ENCODE measurements at places on chromosomes 4 and X.

DNA sequence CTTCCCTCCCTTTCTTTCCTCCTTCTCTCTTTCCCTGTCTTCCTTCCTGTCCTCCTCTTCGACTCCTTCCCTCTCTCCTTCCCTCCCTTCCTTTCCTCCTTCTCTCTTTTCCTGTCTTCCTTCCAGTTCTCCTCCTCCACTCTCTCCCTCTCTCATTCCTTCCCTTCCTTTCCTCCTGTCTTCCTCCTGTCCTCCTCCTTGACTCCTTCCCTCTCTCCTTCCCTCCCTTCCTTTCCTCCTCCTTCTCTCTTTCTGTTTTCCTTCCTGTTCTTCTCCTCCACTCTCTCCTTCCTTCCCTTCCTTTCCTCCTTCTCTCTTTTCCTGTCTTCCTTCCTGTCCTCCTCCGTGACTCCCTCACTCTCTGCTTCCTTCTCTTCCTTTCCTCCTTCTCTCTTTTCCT is 5.3 kb upstream of the PUDP start:
- no peak for DNase-seq

DNA sequence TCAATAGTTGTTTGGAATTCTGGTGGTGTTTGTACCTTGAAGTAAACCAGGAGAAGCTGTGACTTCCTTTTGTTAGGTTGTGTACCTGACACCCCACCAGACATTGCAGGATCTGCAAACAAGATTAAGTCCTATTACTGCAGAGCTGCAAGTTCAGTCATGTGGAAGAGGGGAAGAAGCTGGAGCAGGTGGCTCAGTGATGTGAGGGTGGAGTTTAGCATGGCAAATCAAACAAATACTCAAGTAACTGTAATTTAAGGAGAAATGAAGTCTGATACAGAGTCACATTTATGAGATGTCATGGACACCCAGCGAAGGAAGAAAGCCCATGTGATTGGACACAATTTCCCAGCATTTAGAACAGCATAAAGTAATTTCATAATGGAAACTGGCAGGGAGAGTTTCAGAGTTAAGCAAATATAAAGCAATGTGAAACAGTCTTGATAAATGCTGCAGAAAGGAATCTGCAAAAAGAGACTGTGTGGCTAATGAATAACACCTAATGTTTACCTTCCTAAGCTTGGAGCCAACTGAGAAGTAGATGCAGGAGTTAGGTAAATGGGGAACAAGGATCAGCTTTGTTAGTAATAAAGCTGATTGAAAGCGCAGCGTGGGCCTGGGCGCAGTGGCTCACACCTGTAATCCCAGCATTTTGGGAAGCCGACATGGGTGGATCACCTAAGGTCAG is 249.1 kb downstream of the GBA3 start:
- no peak for DNase-seq

DNA sequence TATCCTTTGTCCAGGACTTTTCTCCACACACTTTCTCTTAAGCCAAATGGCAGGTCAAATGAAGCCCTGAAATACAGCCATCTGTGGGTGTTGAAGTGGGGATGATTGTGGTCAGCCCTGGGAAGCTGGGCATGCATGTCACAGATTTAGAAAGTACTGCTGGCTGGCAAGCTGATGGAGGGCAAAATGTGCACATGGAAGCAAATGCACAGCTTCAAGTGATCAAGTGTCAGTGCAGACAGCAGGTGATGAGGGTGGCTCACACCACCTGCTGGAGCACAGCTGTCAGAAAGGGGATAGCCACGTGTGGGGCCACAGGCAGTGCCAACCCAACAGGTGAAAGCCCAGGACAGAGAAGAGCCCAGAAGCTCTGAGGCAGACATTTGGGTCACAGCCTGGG is 40.3 kb upstream of the ATXN3L start:
- DNase-seq, result no peak

DNA sequence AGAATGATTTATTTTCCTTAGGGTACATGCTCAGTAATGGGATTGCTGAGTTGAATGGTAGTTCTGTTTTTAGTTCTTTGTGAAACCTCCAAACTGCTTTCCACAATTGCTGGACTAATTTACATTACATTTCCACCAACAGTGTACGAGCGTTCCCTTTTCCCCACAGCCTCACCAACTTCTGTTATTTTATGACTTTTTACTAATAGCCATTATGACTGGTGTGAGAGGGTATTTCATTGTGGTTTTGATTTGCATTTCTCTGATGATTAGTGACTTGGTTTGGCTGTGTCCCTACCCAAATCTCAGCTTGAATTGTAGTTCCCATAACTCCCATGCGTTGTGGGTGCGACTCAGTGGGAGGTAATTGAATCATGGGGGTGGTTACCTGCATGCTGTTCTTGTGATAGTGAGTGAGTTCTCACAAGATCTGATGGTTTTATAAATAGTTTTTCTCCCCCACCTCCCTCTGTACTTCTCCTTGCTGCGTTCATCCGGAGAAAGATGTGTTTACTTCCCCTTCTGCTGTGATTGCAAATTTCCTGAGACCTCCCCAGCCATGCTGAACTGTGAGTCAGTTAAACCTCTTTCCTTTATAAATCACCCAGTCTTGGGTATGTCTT is 95.1 kb downstream of the GBA3 start:
- DNase-seq, result no peak

DNA sequence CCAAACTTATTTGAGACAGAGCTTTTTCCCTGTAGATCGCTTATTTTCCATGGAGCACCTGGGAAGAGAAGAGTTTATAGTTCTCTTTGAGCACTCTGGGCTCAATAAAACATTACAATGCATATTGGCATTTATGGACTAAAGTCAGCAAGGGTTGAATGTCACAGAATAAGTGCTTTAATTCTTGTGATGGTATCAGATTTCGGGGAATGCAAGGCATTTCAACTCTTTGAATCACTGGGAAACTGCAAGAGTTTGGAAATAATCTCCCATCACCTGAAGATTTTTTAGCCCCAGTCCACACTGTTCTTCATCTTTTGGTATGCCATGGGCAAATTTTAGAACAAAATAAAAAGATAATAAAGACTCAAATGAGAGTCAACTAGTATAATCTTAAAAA is 111.5 kb upstream of the WDFY3 start:
- no peak for DNase-seq

GRCh38 chrX:119411959-119412358 is 12.8 kb downstream of the SLC25A43 start:
- no peak for DNase-seq

DNA sequence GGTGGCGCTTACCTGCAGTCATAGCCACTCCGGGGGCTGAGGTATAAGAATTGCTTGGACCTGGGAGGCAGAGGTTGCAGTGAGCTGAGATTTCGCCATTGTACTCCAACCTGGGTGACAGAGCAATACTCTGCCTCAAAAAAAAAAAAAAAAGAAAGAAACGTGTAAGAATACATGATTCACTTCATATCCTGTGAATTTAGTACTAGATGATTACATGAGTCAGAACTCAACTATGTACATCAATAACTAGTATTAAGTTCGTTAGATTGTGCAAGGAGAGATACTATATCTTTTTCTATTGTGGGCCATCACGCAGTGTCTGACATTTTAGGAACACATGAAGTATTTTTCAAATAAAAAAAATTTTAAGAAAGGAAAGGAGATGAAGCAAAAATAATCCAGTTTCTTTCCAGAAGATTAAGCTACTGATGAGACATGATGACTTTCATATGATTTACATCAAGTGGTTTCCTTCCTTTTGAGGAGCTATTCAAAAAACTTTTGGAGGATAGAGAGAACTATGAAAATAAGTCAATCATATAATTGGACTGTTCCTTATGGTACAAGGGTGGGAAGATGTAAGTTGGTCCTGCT is 64.7 kb upstream of the EXOC1L start:
- DNase-seq, result no peak

DNA sequence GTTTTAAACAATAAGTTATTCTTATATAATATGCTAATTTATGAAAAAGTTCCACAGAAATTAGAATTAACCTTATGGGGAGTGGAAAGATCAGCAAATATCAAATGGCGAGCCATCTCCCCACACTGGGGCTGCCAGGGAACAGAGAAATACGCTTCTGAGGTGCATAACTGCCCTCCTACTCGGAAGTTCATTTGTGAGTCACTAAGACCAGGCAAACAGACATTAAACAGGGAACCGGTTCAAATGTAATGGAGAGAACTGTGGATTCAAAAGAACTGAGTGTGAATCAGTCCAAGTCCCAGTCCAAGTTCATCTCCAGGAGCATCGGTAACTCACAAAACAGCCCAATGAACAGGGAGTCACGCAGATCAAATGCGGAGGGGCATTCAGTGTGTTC is 11.4 kb upstream of the S100G start:
- DNase-seq, result no peak

DNA sequence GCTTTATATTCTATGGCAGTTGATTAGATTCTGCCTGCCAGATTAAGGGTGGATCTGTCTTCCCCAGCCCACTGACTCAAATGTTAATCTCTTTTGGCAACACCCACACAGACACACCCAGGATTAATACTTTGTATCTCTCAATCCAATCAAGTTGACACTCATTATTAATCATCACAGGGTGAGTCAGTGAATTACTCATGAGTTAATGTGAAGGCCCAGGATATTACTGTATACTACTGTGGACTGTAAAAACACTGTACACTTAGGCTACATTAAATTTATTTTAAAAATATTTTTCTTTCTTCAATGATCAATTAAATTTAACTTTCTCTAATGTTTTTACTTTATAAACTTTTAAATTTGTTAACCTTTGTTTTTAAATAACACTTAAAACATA is 87.7 kb downstream of the NAP1L3 start:
- no peak for DNase-seq

- DNase-seq, result peak; percentile 59
These were observed 15.6 kb upstream of the ASMTL start for GRCh38 chrX:1468250-1468772.

DNA sequence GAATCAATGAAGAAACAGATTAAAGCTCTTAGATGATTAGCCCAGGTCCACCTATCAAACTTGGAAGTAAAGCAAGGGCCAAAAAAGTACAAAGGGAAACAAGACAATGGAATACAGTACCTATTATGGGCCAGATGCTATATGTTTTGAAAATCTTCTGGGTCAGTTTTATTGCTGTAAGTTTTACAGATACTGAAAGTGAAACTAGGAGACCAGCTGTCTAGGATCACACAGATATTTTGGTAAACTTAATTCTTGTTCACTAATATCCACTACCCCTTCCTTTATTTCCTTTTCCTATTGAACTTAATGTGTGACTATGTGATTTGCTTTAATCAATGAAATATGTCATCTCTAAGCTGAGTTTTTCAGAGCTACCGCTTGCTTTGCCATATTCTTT is 505.4 kb upstream of the PITX2 start:
- no peak for DNase-seq

DNA sequence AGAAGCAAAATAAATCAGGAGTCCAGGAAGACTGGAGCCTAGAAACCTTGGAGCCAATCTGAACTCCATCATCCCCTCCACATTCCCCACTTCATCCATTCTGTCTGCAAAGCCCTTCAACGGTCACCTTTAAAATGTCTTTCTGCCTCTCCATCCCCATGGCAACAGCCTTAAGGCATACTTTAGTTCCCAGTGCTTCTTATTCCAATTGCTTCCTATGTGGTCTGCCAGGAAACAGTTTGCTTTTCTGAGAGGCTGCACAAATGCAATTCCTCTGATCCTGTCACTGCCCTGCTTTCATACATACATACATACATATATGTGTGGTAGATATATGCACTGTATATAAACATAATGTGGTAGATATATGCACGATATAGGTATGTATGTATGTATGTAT is 786 bp upstream of the MAGEH1 start:
- DNase-seq, result no peak

GRCh38 chr4:100295792-100296191 is 105.5 kb upstream of the DDIT4L start:
- DNase-seq, result no peak

DNA sequence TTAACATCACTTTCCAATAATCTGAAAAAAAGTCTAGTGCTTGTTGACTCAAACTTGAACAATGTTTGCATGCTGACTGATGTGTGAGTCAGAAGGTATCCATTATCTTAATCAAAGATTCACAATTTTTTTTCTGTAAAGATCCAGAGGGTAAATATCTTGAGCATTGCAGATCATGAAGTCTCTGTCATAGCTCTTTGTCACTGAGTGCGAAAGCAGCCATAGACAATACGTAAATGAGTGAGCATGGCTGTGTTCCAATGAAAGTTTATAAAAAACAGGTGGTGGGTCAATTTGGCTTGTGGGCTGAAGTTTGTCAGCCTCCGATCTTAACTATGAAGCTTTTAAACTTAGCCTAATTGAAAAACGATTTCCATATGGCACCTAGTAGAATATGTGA is 37.7 kb downstream of the NHS start:
- DNase-seq, result no peak

GRCh38 chr4:15495621-15496020 is 25.9 kb downstream of the CC2D2A start:
- DNase-seq, result no peak

GRCh38 chr4:41327770-41328169 is 71.0 kb downstream of the UCHL1 start:
- no peak for DNase-seq

DNA sequence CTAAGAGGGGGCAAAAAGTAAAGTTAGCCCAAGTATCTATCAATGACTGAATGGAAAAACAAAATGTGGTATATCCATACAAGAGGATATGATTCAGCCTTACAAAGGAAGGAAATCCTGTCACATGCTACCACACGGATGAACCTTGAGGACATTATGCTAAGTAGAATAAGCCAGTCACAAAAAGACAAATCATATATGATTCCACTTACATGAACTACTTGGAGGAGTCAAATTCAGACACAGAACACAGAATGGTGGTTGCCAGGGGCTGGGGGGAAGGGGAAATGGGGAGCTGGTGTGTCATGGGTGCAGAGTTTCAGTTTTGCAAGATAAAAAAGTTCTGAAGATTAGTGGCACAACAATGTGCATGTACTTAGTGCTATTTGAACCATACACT is 101.8 kb downstream of the SH3KBP1 start:
- no peak for DNase-seq

All from stimulated activated CD8-positive, alpha-beta memory T cell treated with anti-CD3 and anti-CD28 coated beads, Interleukin-2, amount 100 ng/mL, for 1 hour (primary cell).